Fibroblast of gingiva (primary cell): ENCODE measurements at places on chromosomes 12 and 14.

- no peak for DNase-seq
Observed at GRCh38 chr14:89641495-89642175, 224.6 kb upstream of the FOXN3 start.

- DNase-seq: no peak
Observed at GRCh38 chr14:100007254-100007653, 58.0 kb upstream of the EVL start.

- no peak for DNase-seq
Observed at GRCh38 chr12:61011767-61012423, 1248.3 kb upstream of the USP15 start.

DNA sequence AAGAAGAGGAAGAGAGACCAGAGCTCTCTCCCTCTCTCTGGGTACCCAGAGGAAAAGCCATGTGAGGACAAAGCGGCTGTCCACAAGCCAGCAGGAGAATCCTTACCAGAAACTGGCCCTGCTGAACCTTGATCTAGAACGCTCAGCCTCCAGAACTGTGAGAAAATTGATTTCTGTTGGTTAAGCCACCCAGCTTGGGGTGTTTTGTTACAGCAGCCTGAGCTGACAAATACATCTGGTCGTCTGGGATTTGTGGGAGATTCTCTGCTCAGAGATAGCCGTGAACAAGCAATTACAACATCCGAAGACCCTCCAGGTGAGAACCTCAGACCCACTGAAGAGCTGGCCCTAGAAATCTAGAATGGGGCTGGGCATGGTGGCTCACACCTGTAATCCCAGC is 6.5 kb upstream of the PRIMA1 start:
- DNase-seq: no peak

DNA sequence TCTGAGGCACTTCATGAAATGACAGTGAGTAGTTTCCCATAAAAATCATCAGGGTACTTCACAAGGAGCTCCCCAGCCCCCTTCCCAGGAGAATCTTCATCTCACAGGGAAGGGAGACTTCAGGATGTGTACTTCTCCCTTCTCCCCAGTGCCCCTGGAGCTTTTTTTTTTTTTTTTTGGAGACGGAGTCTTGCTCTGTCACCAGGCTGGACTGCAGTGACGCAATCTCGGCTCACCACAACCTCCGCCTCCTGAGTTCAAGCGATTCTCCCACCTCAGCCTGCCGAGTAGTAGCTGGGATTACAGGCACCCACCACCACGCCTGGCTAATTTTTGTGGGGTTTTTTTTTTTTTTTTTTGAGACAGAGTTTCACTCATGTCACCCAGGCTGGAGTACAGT is 10.4 kb downstream of the ITPK1 start:
- peak; percentile 73 for DNase-seq

DNA sequence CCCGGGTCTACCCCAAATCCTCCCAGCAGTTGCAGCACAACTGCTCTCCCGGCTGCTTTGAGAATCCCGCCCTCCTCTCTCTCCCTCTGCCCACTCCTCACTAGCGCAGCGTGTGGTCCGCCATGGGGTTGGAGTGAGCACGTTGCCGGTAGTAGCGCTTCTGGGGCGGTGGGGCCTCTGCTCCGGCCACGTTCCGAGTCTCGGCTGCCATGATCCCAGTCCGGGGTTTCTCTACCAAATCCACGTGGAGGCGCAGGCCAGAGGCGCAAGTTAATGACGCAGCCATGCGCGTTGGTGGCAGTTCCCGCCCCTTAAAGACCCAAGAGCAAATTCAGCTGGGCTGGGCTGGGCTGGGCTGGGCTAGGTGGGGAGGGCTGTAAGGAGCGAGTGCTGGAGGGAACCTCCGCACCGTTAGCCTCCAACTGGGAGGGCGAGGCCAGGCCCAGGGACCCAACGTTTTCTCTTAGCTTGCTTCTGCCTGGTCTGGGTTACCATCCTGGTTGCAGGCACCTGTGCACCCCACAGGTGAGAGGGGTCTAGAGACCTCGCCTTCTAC is at the start of gene METTL1:
Gene METTL1, minus strand, starts transcription at position 233 of the 556 bp plus-strand sequence. Its CDS starts 22 bp downstream, at position 211.
- peak; percentile 93 for DNase-seq

- DNase-seq: no peak
Observed at GRCh38 chr12:49259452-49259851, 5.4 kb upstream of the TUBA1C start.

DNA sequence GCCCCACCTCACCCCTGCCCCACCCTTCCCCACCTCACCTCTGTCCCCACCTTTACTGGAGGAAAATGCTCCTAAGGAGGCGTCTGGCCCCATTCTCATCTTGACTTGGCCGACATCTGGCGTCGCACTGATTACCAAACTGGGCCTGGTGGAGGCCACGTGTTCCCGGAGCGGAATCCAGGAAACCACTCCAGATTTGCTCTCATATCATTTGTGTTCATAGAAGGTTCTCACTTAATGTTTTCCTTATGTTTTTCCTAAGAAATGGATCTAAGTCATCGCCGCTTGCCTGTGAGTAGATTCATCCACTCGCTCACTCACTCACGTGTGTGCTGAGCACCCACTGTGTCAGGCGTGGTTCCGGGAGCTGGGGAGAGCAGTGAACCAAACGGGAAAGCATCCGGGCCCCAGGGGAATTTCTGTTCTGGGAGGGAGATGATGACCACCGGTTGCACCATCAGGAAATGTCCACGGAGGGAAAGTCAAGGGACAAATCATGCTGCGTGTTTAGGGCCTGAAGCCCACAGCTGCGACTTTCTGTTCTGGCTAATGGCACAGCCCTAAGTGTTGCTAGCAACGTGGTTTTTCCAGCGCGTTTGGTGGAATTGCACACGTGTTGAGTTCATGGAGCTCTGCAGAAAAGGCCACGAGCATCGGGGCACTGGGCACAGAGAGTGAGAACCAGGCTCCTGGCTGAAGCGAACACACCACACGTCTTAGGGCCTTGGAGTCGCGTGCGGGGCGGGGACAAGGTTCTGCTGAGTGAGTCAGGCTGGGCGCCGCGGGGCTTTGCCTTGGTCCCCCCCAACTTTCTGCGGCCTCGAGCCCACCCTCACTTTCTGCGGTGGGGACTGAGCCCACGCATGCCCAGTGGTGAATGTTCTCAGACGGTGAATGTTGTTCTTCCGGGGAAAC is 57.7 kb downstream of the ADGRD1 start:
- no peak for DNase-seq

DNA sequence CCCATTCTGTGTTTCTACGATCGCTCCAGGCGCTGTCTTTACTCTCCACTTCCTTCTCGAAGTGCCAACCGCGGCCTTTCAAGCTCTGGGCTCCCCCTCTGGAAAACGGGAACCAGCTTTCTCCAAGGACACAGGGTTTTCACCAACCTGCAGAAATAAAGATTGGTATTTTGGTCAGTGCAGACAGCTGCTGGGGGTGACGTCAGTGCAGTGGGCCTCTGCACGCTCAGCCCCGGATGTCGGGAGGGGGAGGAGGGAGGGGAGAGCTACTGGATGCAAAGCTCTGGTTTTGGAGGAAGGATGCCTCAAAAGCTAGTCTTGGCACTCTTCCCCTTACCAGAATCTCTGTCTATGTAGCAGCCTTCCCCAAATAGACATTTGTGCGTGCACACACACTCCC is 19.9 kb downstream of the HRK start:
- peak; percentile 24 for DNase-seq

- DNase-seq: peak; percentile 94
Observed at GRCh38 chr14:52080808-52081755, 12.2 kb upstream of the NID2 start.

DNA sequence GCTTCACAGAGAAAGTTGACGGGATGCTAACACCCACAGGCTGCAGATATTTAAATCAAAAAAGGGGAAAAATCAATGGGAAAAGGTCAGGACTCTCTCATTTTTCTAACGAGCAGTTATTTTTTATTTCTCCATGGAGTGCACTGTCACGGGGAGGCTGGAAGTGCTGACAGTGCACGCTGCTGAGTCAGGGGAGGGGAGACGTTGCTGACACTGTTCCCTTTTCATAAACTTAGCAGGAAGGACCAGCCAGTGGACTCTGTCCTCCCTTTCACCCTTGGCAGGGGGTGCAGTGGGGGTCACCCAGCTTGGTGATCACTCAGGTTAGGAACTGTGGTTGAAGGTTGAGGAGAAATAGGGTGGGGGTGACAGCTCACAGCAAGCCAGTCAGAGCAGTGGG is 65.6 kb upstream of the FUT8 start:
- DNase-seq: no peak

DNA sequence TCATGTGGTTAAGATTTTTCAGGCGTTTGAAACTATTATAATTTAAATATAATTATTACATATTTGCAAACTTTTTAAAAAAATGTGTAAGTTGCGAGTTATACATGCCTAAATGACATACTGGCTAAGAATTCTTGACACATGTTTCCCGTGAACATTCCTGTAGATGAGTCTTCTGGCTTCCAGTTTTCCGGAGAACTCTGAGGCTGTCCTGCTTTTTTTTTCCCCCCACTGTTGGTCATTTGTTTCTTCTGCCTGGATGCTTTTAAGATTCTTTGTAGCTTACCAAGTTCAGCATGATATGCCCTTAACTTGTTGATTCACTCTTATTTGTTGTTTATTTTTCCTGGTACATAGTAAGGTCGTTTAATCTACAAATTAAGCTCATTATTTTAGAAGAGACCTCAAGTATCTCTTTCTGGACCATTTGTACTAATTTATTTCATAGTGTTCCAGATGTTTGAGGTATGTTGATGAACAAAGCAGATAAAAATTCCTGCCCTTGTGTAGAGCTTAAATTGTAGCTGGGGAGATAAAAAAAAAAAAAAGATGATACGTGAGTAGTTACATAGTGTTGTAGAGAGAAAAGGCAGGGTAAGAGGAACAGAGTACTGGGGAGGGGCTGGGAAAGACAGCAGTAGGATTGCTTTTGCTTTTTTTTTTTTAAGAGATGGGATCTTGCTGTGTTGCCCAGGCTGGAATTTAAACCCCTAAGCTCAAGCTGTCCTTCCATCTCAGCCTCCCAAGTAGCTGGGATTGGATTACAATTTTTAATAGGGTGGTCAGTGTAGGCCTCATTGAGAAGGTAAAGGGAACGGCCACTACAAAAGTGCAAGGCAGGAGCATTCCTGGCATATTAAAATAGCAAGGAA is 32.8 kb downstream of the ARHGAP5 start:
- peak; percentile 48 for DNase-seq

- peak; percentile 27 for DNase-seq
Observed at GRCh38 chr12:115572440-115572839, 705.1 kb downstream of the MED13L start.

DNA sequence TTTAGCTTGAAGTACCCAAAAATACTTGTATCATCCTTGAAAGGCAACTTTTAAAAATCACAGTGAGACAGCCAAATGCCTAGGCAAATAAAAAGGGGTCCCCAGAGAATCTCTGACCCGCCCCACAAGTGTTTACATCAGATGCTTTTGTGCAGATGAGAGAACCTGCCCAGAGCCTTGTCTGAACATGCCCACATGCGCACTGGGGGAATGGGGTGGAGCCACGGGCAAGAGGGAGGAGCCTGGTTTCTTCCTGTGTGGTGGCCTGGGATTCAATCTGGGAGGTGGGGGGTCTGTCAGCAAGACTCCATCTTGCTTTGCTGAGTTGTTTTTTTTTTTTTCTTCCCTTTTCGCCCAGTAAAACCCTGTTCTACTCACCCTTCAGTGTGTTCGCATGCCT is 381.7 kb upstream of the CCDC196 start:
- DNase-seq: no peak

GRCh38 chr14:90664911-90665310 is 151.3 kb downstream of the TTC7B start:
- no peak for DNase-seq
